CD4-positive, alpha-beta T cell treated with Interleukin-17A for 4 hours (primary cell): ENCODE measurements at places on chromosomes 12 and 14.

GRCh38 chr14:53450871-53451270 is 297.7 kb upstream of the DDHD1 start:
- DNase-seq, result no peak

GRCh38 chr12:121009741-121010140 is 6.5 kb downstream of the C12orf43 start:
- DNase-seq, result peak; percentile 7

GRCh38 chr12:98422812-98423211 is 92.6 kb upstream of the TMPO start:
- no peak for DNase-seq

- DNase-seq, result no peak
Observed at GRCh38 chr12:104454997-104455396, 1.8 kb upstream of the CHST11 start.

- no peak for DNase-seq
Observed at GRCh38 chr12:67388331-67389138, 119.4 kb downstream of the CAND1 start.

DNA sequence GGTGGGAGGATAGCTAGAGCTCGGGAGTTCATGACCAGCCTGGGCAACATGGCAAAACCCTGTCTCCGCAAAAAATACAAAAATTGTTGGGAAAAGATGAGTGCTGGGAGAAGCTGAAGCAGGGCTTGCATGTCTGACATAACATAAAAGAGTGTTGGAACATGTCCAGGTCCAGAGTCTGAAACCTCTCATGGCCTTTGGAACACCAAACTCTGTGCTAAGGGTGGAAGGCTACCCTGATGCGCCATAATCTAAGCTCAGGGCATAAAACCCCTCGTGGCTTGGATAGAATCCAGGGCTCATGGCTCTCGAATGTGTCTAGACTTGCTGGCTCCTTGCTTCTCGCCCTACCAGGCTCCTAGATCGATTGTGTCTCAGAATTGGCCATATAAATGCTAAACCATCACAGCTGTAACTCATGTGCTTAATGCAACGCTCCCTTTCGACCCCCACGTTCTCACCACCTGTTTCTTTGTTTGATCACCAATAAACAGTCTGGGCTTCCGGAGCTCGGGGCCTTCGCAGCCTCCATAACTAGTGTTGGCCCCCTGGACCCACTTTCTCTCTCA is 6.7 kb upstream of the CLEC7A start:
- DNase-seq, result no peak

DNA sequence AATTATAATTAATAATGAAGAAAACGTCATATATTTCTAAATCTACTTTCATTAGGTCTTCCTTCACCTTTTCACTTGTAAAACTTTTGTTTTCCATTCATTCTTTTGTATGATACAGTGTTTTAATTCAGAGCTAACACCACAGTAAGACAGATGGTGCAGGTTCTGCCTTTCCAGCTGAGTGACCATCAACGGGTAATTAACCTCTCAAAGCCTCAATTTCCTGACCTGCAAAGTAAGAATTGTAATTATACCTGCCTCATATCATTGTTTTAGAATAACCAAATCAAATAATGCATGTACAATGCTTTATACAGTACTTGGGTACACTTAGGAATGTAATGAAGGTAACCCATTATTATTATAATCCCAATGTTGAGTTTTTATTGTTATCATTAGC is 157.6 kb downstream of the FOXA1 start:
- DNase-seq, result no peak

DNA sequence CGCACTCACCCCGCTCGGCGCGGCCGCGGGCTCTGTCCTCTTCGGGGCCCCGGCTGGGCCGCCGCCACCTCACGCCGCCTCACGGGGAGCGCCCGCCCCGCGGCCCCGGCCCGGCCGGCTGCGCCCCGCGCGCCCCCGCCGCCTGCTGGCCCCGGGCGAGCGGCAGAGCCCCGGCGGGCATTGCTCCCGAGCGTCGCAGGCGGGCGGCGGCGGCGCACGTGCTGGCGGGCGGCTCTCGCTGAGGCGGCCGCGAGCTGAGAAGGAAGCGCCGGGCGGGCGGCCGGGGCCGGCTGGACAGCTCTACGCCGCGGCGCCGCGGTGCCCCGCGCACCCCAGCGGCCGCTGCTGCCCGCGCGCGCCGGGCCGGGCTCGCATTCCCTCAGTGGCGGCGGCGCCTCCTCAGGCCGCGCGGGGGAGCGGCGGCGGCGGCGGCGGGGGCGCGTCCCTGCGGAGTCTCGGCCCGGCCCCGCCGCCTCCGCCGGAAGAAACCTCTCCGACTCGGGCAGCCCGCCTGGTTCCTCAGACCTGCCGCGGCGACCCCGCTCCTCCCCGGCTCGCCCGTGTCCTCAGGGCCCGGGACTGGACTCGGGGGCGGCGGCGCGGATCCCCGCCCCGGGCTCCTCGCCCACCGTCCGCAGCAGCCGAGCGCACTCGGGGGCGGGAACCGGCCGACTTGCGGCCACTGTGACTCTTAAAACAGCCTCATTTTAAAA is at the start of gene PITPNM2:
Gene PITPNM2, minus strand, starts transcription at position 347 of the 713 bp plus-strand sequence. CDS start 116,500 bp downstream, outside the sequence.
- peak; percentile 79 for DNase-seq

DNA sequence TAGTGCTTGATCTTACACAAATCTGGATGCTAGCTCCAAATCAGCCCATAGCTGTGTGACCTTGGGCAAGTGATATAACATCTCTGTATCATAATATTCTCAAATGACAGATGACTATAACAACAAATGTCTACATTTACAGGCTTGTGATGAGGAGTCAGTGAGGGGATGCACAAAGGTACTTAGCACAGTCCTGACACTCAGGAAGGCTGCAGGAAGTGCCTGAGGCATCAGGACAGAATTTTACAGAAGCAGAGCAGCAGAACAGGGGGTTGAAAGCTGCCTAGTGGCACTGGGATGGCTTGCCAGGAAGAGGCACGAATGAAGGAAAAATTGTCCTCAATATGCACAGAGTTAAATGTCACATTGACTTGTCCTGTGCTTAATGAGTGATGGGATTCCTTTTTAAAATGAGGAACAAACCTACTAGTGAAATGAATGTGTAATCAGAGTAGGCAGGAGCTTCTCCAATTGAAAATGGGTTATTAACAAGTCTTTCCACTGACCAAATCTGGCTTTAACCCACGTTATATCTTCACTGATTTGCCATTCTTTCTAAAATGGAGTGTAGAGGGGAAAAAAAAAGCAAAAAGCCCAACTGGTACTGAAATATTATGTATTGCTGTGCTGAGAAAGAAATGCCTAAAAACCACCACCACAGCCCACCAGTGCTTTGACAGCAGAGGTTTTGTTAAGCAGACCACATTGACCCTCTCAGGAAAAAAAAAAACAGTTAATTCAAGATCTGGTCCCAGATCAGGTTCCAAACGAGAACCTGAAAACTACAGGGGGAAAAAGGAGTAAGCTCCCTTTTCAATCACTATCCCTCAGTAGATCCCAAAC is 11.6 kb downstream of the BTG1 start:
- DNase-seq, result peak; percentile 34

DNA sequence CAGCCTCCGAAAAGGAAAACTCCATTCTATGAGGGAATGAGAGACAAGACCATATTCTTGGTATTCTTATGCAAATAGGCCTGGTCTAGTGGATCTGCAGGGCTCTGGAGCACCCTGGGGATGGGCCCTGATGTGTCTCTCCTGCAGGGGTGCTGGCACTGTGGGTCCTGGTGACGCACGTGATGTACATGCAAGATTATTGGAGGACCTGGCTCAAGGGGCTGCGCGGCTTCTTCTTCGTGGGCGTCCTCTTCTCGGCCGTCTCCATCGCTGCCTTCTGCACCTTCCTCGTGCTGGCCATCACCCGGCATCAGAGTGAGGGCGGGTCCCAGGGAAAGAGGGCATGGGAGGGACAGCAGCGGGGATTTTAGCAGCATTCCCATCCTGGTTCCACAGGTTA is 5.8 kb downstream of the SLC48A1 start:
- no peak for DNase-seq

GRCh38 chr12:32821710-32822109 is 66.0 kb upstream of the YARS2 start:
- no peak for DNase-seq

DNA sequence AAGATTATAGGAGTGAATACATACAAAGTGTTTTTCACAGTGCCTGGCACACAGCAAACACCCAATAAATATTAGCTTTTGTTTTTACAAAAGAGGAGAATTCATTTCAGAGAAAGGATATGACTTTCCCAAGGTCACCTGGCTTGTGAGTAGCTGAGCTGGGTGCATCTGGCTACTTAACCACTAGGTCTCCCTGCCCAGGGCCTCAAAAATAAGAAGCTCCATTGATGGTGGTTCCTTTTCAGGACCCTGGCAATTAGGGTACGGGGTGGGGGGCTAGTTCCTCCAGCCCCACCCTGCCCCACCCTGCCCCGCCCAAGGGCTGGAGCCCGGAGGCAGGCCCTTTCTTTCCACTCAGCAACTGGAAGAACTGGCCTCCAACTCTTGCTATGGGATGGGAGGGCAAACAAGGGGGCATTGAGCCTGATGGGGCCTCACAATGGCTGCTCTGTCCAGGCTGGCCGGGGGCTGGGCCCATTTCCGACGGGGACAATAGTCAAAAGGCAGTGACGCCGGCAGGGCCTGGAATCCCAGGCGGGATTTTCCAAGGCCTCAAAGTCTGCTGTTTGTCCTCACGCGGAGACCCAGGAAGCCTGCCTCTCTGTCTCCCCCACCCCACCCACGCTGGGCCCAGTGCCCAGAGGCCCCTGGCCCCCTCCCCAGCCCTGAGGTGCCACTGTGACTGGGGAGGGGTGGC is 8.2 kb upstream of the ATG101 start:
- no peak for DNase-seq

DNA sequence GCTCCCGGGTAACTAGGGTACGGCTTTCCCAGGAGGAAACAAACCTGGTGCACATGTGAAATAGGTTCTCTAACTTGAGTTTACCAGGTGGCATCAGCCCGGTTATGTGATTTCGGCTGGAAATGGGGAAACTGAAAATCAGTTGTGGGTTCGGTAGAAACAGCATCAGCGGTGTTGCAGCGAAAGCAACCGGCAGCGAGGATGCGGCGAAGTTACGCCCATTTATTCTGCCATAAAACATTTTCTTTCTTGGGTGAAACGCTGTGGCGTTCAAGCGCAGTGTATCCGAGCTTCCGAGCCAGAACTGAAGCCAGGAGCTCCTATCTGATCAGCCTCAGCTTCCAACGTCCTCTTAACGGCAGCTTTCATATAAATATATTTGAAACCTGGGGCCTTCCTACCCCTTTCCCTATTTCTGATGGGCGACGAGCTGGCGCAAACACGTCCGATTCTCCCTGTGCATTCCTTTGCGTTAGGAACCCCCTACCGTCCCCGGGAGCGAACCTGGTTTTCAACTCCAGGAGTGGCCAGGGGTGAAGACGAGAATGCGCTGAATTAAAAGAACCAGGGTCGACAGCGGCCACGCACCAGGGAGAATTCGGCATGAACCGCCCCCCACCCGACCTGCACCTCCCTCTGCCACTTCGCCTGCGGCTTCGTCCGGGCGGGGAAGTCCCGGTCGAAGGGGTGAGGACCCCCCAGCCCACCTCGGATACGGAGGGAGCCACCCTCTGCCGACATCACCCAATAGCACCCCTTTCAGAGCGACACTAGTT is 1.6 kb downstream of the DPF3 start:
- peak; percentile 45 for DNase-seq

GRCh38 chr14:54312166-54312801 is 84.5 kb upstream of the CDKN3 start:
- no peak for DNase-seq

GRCh38 chr14:52801014-52801712 is 9.8 kb upstream of the GNPNAT1 start:
- DNase-seq, result no peak

DNA sequence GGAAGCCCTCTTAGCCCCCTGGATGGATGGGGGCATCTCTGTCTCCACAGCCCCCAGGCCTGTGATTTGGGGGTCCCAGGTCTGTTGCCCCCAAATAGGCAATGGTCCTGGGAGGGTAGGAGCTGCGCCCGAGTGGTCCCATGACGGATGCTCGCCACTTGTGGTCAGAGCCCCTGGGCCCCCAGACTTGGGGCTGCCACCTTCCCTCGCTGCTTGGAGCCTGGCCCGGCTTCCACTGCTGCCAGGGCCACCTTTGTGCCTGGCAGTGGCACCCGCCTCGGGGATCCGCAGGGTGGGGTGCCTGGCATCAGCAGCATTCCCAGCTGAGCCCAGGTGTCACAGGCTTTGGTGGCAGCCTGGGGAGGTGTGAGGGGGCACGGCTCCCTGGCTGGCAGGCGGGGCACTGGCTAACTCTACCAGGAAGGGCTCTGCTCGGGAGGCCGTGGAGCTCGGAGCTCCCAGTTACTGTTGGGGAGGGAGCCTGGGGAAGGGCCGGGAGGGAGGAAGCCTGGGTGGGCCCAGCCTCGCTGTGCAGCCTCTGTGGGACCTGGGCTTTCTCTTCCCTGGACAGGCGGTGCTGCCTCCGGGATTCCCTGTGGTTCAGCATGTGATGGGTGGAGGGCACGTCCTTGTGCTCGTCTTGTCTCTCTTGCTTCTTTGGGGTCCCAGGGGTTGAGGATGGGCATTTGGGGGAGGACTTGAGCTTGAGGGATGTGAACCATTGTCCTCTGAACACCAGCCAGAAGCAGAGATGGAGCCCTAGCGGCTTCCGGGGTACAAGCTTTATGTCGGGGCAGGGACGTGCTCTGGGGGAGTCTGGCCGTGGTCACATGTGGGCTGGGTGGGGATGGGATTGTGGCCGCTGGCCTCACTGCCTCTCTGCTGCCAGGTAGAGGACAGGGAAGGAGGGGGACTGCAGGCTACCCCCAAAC is 5.4 kb downstream of the KIF26A start:
- DNase-seq, result no peak

DNA sequence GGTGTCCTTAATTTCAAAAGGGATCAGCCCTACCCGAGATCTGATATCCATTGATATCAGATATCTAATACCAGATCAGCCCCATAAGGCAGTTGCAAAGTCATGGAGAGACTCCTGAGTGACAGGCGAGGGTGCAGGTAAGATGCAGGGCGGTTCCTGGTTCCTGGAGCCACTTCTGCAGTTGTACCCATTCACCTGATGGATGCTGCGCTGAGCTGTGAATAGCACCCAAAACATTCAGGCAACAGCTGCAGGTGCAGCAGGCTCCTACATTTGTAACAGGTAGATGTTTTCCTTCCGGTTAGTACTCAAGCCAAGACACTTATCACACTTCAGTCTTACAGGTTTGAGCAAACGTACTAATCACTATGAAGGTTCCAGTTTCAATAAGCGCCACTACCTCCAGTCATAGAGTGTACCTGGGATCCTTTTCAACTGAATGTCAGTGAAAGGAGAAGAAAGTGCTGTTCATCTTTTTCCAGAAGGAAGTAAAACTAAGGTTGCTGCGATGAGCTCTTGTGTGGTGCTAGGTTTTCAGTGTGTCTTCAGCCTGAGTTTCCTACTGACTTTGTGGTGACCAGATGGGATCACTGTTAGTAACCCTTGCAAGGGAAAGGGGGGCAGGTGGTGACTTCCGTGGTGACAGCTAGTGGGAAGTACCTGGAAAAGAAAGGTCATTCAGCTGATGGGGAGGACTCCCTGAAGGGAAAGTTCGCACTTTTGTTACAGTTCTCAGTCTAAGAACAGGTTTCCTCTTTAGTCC is 1.9 kb downstream of the ATP6V0A2 start:
- peak; percentile 7 for DNase-seq
